ENCODE measurements at places on chromosomes 16 and 17.

- peak; percentile 58 for DNase-seq
Observed at GRCh38 chr17:33199571-33200510, 93.3 kb downstream of the ASIC2 start.

DNA sequence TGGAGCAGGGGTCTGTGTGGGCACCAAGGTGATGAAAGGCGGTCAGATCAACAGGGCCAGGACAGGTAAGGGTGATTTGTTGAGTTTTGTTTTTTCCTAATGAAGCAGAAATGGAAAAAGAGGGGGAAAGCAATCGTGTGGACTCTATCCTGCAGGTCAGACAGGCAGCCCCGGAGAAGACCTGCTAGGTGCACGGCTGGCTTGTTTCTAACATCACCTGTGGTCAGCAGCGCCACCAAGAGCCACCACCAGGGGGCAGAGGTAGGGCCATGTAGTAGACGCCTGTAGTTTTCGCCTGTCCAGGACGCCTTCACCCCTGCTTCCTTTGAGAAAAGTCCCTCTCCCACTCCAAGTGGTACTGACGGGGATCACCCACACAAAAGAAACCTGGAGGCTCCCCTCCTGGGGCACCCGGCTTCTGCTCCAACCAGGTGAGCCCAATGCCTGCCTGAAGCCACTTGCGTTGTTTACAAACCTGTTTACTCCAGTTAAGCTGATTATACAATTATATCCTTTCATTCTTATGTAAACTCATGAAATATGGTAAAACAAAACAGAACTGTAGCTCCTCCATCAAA, 54.2 kb upstream of the SEC14L1 start:
- DNase-seq: peak; percentile 84

- no peak for DNase-seq
Observed at GRCh38 chr17:79831265-79832217, 7.7 kb downstream of the CBX4 start.

- no peak for DNase-seq
Observed at GRCh38 chr16:8686031-8686621, 11.7 kb downstream of the ABAT start.

- no peak for DNase-seq
Observed at GRCh38 chr17:76581515-76581914, 4.1 kb downstream of the ST6GALNAC2 start.

Data from right forelimb (tissue), 1 donor.